ENCODE measurements at places on chromosomes 12 and 14.

DNA sequence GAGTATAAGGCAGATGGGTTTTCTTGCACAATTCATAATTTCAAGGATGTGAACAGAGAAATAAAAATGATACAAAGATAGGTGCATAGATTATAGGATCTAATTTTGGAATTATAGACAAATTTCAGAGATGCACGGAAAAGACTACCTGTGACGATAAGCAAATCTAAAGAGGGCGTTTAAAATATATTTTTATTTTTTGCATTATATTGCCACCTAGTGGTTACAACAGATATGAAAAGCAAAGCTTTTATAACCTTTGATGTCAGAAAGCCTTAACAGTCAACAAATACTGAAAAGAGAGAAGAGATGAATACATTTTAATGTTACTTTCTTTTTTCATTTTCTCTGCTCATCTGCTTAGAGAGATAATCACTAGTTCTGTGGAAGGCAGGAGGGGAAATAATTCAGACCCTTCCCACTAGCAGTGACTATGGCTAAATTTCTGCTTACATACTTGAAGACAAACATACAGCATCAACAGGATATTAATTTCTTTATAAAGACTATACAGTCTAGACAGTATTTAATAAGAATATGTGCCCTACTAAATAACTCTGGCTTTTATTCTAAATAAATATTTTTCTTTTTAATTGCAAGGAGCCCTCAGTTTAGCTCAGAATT lies 46.3 kb downstream of the NTS start:
- DNase-seq, result peak; percentile 7

DNA sequence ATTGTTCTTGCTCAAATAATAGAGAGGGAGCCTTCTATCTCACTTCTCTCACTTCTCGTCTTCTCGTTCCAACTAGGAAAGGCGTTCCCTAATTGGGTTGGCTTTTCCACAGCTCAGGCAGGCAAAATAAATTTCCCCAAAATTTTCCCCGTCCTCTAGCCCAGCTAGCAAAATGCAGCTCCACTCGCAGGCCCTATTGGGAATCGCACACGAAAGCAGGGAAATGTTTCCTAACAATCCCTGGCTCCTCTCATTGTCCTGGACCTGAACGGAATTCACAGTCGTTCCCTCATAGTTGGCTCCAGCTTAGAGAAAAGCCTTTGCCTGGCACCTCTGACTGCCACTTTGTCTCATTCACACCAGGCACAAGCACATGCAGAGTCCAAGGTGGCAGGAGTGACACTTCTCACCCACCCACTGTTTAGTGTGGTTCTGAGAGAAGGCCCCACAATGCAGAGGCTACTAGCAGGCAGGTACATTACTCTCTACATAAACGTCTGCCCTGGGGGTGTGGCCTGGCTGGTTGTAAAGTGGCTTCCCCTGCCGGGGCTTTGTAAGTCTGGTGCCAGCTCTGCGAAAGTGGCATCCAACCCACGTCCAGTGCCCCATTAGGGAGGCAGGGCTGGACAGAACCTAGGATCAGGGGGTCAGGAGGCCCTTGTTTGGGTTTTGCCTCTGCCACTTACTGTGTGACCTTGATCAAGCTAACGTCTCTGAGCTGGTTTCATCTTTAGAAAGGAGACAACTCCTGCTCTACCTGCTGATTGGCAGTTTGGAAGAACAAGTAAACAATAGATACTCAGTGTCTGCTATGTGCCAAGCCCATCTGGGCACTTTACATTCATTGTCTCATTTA lies 4.2 kb downstream of the SERPINA10 start:
- DNase-seq, result no peak

- DNase-seq, result no peak
Observed at GRCh38 chr12:59651229-59651920, 55.5 kb downstream of the SLC16A7 start.

GRCh38 chr14:88289996-88290395 lies 33.1 kb downstream of the KCNK10 start:
- DNase-seq, result no peak

- DNase-seq, result no peak
Observed at GRCh38 chr14:35287431-35288013, 4.7 kb upstream of the PSMA6 start.

- no peak for DNase-seq
Observed at GRCh38 chr12:88111074-88111652, 30.7 kb downstream of the CEP290 start.

DNA sequence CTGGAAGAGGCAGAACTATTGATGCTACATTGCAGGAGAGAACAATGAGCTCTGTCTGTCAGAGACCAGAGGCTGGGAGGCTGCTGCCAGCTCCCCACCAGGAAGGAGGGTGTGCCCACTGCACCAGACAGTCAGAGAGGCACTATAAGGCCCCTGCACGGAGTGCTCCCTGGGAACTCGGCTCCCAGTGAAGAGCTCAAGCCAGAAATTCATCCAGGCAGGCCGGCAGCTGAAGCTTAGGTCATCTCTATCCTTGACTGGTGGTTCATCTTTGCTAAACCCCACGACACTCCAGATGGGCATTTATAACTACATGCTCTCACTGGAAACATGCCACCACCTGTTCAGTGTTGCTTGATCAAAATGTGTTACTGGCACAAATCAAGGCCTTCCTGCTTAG lies 65.1 kb upstream of the GPATCH2L start:
- no peak for DNase-seq

- no peak for DNase-seq
Observed at GRCh38 chr12:43848226-43848507, 12.3 kb downstream of the TMEM117 start.

DNA sequence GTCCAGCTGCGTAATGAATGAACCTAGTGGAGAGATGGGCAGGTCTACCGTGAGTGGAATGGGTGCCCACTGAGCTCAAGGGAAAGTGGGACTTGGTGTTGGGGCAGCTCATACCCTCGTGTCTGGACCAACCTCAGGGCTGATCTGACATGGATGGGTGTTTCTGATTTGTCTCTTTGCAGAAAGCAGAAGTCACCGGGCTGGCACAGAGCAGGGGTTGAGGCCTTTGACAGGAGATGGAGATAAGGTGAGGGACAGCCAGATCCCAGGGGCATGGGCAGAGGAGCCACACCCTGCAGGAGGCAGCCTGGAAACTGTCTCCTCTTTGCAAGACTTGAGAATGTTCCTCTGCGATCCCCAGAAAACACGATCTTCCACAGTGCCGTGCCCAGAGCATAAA lies 20.9 kb upstream of the PPP1CC start:
- DNase-seq, result no peak

- DNase-seq, result no peak
Observed at GRCh38 chr12:94228488-94228907, 80.1 kb downstream of the PLXNC1 start.

DNA sequence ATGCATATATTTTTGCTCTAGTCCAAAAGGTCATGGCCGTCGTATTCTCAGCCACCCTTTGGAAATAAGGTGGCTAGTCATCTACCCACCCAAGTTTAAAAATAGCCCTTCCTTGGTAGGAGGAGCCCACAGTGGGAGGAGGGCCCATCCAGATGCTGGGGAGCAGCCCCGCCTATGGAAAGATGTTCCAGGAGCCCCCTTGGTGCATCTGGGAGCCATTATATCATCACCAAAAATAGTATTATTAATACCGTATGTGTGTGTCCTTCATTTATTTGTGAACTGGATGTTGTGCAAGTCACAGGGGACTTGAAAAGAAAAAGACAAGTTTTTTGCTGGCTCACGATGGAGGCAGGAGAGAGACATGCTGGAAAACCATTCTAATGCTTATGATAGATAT lies 34.0 kb downstream of the EMP1 start:
- no peak for DNase-seq

GRCh38 chr12:104602406-104602805 lies 145.7 kb downstream of the CHST11 start:
- no peak for DNase-seq

DNA sequence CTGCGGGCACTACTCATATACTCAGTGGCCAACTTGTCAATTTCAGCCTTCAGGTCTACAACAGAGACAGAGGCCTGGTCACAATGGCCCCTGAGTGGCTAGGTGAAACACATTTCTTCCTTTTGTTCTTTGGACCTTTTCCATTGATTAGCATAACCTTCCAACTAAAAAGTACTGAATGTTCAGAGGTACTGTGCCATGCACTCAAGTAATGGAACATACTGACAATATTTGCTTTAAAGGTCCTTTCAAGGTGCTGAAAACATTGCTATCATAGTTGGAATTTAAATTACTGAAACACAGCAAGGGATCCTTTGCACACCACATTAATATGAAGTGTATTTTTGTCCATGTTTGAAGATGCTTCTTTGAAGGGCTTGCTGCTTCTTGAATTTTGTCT lies 6.1 kb upstream of the ACRBP start:
- no peak for DNase-seq

DNA sequence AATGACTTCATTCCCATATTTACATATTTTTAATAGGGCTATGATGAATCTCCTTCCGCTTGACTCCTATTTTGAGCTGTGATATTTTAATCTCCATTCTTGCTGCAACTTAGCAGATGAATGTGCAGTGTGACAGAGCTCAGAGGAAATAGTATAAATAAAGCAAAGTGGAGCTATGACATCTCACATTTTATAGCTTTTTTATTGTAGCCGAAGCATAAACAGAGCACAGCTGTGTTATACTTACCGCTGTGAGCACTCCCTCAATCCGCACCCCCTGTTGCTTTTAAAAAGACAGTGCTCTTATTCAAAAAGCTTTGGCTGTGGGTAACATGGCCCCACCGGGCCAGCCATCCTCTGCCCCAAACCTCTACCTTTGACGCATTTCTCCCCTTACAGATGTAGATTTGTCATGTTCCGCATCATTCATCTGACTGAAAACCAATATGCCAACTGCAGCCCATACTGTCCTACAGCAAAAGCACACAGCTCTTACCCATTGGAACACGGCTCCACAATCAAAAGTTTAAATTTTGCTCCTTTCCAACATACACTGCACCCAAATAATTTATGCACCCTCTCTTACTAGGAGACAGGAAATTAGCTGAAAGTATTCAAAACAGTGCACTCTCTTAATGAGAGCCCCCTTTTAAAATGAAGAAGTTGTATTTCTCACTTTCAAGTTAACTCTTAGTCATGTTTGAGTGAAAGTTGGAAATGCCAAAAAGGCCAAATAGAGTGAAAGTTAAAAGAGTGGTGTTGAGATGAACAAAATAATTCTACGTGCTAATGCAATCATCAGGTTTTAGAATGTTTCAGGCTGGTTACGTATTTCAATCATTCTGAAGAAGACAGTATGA lies 429.3 kb upstream of the SOX5 start:
- peak; percentile 62 for DNase-seq

- no peak for DNase-seq
Observed at GRCh38 chr14:82003426-82003825, 469.8 kb upstream of the SEL1L start.

GRCh38 chr12:62435303-62436163 lies 31.1 kb upstream of the MON2 start:
- peak; percentile 49 for DNase-seq

DNA sequence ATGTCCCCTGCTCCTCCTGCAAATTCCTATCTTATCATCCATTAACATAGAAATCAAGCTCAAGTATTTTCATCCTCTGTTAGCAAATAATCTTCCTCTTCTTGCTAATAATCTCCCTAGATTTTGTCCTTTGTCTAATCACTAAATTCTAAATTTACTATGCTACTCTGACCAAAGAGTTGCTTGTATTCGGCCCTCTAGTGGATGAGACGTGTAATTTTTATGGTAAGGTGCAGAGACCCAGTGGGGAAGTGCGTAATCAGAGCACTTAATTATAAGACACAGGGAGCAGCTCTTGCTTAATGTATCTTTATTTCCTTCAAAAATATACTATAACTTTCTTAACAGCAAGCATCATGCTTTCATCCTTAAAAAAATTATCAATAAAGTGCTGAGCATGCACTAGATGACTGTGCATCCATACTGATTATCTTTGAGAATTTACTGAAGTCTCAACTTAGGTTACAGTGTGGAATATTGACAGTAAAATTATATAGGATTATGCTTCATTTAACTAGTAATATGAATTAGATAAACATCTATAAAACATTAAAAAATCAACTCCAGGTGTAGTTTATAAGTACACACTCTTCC lies 212.6 kb downstream of the SLC16A7 start:
- DNase-seq, result peak; percentile 9

GRCh38 chr12:43826681-43827080 lies 9.2 kb upstream of the TMEM117 start:
- no peak for DNase-seq

DNA sequence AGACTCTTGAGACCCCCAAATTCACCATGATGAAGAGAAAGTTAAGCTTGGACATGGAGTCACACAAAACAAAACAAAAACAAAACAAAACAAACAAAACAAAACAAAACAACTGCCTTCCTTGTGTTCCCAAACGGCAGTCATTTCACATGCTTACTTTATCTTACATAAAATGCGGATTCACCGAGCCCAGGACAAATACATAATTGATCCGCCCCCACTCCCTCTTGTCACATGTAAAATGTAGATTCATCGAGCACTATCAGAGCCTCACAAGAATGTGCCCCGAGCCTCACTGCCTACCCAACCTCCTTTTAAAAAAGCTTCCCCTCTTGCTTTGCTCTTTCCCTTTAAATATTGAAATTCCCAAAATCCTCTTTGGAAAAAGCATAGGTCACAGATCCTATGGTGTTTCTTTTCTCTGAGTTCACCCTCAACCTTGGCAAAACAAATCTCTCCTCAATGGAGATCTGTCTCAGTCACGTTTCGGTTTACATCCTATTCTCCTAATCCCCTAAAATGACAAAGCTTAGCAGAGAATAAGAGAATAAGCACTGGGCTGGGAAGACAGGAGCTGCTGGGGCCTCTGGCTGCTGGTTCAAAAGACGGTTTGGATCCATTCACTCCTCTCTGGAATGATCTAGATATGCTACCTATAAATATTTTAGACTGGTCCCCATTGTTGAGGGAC lies 83.7 kb downstream of the NINJ2 start:
- DNase-seq, result no peak

- DNase-seq, result no peak
Observed at GRCh38 chr12:113104953-113105510, 30.5 kb downstream of the RASAL1 start.

GRCh38 chr12:130838284-130838950 lies 633 bp downstream of the STX2 start:
- no peak for DNase-seq

DNA sequence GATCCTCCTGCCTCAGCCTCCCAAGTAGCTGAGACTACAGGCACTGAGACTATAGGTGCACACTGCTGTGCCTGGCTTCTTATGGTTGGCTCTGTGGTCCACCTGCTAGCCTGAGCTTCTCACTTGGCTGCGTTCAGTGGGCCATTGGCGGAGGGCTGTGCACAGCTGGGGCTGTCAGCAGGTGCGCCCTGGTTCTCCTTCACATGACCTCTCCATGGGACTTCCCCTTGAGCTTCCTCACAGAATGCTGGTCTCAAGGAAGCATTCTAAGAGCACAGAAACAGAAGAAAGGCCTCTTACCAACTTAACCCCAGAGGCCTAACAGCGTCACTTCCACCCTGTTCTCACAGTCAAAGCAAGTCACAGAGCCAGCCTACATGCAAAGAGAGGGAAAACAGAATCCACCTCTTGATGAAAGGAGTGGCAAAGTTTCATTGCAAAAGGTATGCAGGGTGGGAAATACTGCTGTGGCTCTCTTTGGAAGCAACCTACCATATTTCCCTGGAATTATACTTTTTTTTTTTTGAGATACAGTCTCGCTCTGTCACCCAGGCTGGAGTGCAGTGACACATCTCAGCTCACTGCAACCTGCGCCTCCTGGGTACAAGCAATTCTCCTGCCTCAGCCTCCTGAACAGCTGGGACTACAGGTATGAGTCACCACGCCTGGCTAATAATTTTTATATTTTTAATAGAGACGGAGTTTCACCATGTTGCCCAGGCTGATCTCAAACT lies 9.3 kb downstream of the RILPL2 start:
- DNase-seq, result no peak

GRCh38 chr14:81093651-81094050 lies 127.1 kb downstream of the GTF2A1 start:
- DNase-seq, result no peak
